ENCODE measurements at places on chromosomes 16 and 17.

GRCh38 chr17:58991718-58992331 is 114.9 kb downstream of the TRIM37 start:
- peak; percentile 39 for DNase-seq

- no peak for DNase-seq
Observed at GRCh38 chr16:54363766-54364165, 77.2 kb upstream of the IRX3 start.

- DNase-seq: no peak
Observed at GRCh38 chr16:57642160-57643135, 14.0 kb downstream of the ADGRG1 start.

DNA sequence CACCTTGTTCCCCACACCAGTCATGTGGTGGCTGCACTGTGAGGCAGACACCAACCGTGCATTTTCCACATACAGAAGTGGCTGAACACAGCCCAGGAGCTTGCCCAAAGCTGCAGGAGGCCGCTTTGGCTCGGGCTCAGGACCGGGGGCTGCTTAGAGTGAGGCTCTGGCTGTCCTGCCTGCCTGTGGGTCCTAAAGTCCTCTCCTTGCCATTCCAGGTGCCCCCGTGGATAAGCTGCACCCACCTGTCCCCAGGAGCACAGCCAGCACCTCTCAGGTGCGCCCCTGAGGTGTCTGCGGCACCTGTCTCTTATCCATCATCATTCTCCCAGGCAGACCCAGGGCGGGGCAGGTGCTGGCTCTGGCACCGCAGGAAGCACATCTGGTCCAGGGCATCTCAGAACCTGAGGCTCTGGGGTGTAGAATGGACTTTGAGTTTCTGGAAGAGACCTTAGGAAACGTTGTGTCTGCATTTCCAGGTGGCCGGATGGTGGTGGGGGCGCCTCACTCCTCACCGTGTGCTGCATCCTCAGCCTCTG is 180.5 kb upstream of the ZNF469 start:
- DNase-seq: no peak

DNA sequence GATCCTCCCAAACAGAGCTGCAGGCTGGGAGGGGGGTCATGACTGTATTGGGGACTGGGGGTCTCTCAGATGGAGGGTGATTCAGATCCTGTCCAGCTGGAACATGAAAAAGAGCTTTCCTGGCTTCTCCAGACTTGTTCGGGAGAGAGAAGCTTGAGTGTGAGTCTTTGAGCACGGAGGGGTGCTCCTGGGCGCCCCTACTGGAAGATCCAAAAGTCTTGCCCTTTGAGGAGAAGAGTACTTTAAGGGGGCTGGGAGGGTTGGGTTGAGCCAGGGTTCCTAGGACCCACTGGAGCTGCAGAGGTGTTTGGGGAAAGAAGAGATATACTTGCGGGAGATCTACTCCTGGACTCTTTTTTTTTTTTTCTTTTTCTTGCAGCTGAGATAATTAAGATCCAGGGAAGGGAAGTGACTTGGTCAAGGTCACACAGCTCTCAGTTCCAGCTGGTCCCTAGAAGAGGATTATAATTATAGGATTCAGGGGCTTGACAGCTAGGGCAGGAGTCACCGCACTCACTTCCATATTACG is 8.4 kb downstream of the RARA start:
- no peak for DNase-seq

- no peak for DNase-seq
Observed at GRCh38 chr17:61128661-61129115, 271.0 kb upstream of the TBX2 start.

- no peak for DNase-seq
Observed at GRCh38 chr16:89187770-89188392, 12.5 kb downstream of the SLC22A31 start.

DNA sequence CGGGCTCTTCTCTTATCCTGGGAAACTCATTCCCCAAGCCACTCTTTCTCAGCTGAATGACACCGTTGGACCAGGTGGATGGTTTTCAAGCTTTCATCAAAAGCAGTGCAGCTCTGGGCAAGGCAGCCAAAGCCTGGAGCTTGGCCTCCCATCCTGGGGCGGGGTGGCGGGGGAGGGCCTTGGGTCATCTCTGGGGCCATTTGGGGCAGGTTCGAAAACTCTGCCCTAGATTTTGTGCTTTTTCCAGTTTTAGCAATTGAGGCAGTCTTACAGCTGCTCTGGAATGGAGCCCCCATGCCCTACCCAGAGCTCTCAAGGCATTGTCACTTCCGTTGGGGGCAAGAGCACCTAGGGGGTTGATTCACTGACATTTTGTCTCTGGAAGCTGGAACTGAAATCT is 9.1 kb downstream of the MPRIP start:
- DNase-seq: no peak

- no peak for DNase-seq
Observed at GRCh38 chr17:20264996-20265395, 202.3 kb downstream of the LGALS9B start.

DNA sequence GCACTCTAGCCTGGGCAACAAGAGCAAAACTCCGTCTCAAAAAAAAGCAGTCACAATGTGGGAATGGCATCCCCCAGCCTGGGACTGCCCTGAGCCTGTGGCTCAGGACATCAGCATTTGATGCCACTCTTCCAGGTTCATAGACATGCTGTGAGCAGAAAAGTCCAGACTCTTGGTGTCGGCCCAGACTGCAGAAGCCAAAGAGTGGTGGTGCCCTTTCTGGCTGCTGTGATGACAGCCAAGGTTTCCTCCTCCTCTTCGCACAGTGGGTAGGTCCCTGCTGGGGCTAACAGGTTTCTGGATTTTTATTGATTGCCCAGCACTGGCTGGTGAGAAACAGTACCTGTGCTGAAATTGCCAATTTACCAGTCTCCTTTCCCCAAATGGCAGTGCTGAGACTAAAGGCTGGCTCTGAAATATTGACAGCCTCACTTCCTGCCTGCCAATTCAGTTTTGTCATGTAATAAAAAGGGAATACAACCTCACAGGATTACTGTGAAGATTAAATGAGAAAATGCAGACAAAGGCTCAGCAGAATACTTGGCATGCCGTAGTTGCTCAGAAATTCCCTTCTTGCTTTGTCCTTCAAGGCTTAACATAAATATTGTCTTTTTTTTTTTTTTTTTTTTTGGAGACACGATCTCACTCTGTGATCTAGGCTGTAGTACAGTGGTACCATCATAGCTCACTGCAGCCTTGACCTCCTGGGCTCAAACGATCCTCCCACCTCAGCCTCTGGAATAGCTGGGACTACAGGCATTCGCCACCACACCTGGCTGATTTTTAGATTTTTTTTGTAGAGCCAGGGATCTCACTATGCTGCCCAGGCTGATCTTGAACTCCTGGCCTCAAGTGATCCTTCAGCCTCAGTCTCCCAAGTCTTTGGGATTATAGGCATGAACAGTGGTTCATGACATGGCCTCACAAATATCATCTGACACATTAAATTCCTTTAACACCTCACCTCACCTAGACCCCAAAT is 15.5 kb upstream of the UBE2G1 start:
- DNase-seq: no peak

DNA sequence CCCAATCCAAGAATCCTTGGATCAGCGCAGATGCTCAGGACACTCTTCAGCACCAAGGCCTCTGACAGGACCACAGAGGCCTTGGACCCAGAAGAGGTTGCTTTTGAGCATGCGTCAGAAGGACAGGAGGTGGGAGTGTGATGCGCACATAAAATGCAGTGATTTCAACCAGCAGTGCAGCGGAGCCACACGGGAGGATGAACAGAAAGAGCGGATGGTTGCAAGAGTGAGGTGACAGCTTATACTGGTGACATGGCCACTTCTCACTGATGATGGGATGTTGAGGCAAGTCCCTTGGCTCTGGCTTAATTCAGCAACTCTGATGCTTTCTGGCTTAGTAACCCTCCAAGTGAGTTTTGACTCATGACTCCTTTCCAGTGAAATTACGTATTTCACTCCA is 25.2 kb upstream of the ERN1 start:
- no peak for DNase-seq

GRCh38 chr17:56937687-56938086 is 23.2 kb downstream of the COIL start:
- no peak for DNase-seq

- no peak for DNase-seq
Observed at GRCh38 chr16:82609140-82609539, 17.6 kb upstream of the CDH13 start.

- no peak for DNase-seq
Observed at GRCh38 chr16:8846401-8846932, 22.3 kb downstream of the CARHSP1 start.

- no peak for DNase-seq
Observed at GRCh38 chr16:54595621-54596020, 309.0 kb upstream of the IRX3 start.

GRCh38 chr17:67107811-67108775 is 63.7 kb downstream of the CACNG1 start:
- no peak for DNase-seq

- no peak for DNase-seq
Observed at GRCh38 chr16:85891033-85891775, 7.8 kb upstream of the IRF8 start.

DNA sequence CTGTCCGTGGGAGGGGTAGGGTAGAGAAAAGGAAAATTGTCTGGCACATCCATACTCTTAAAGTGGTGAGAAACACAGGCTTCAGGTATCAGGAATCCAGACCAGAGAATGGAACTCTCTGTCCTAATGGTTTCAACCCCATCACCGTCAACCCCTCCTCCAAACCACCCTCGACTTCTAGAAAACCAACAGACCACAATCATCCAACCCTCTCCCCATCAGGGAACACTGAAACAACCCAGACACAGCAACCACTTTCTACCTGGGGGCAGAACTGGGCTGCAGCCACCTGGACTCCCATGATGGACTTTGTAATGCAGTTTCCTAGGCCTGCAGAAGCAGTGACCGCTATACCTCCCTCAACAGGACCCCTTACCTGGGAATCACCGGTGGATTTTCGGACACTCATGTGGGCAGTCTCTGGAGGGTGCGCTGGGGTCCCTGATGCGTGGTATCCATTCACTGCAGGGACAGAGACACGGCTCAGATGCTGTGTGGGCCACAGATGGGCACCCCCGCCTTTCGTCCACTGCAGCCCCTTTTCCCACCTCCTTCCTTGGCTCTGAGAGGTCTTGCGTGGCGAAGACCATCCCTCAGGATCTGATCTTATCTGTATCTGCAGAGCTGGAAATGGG is 64.3 kb upstream of the RCVRN start:
- DNase-seq: no peak

All from GM12878 (cell line).